GM18507 (cell line): ENCODE measurements at places on chromosomes 16 and 17.

GRCh38 chr17:14793237-14793636 is 471.9 kb downstream of the PMP22 start:
- no peak for DNase-seq

- DNase-seq, result no peak
Measured at GRCh38 chr17:17088541-17089525, 46.6 kb downstream of the MPRIP start.

DNA sequence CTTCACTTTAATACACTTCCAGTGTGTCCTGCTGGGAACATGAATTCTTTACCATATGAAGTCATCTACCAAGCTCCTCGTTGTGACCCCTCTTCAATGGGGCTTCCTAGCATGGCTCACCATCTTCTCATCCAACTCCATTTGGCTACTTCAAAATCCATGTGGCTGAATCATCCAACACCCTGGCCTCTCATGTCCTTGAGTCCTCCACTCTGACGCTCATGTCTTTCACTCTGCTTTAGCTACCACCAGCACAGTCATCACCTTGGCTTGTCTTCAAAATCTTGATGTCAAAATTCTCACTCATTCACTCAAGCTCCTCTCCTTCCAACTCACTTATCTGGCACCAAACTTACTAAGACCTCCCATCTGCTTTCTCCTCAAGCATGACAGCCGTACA is 35.8 kb downstream of the AMFR start:
- DNase-seq, result no peak

DNA sequence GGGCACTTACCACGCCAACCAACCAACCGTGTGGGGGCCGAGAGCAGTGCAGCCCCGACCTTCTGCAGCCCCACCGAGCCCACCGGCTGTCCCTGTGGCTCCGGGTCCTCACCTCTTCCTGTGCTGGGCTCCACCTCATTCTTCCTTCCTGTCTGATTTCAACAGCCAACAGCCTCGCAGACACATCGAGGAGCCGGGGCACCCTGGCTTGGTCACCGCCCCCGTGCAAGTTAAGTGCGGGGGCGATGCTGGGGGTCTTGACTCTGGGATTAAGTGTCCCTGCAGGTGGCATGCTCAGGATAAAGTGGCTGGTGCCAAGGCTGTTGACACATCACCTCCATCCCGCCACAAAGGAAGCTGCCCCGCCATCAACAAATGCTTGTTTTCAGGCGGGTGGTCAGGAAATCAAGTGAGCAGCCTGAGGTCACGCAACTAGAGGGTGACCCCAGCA is at the start of gene NLRC3:
Gene NLRC3, minus strand, starts transcription at position 102 of the 451 bp plus-strand sequence. CDS start 12,367 bp downstream, outside the sequence.
- no peak for DNase-seq

GRCh38 chr16:52785653-52786052 is 238.7 kb upstream of the TOX3 start:
- no peak for DNase-seq

DNA sequence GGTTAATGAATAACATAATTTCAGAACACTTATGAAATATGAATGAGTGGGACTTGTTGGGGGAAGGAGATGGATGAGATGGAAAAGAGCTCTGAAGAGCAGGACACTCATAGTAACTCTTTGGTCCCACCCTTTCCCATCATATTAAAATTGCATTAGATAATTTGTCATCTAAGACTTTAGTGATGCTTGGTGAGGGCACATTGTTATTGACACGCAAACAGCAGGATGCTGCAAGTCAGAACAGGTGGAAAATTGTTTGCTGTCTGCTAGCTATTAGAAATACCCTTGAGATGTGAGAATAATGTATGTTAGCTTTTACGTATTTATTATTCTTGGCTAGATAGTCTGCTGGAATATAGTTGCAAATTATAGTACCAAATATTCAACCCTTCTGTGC is 75.7 kb downstream of the TANC2 start:
- DNase-seq, result no peak

DNA sequence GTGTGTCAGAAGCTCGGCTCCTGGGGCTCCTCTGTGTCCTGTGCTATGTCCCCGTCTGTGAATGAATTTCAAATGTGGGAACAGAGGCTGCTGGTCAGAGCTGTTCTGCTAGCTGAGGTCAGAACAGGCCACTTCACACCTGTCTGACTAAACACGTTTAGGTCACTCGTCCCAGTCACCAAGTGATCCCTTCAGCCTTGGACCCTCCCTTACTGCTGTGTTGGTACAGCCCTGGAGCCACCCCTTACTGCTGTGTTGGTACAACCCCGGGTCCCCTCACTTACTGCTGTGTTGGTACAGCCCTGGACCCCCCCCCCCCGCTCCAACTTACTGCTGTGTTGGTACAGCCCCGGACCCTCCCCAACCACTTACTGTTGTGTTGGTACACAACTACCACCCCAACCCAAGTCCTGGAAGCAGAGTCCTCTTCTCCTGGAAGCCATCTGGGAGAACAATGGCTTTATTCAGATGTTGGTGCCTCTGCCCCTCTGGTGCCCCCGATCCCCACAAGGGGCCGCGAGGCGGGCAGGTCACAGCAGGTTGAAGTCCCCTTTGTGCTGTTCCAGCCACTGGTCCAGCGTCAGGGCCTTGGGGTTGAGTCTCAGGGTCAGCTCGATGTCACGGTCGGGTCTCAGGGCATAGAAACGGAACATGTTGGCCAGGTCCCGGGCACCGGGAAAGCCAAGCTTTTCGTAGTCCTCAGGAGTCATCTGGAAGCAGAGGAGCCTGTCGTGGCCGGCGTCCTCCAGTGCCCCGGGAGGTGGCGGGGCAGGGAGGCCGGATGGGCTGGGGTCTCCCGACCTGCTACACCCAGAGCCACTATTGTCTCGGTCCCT is 13.0 kb downstream of the NMRAL1 start:
- DNase-seq, result no peak
